GM12892 (cell line): ENCODE measurements at places on chromosomes 4 and X.
A peak's percentile ranks its signal among the peaks of the same experiment; 100 is the strongest.

DNA sequence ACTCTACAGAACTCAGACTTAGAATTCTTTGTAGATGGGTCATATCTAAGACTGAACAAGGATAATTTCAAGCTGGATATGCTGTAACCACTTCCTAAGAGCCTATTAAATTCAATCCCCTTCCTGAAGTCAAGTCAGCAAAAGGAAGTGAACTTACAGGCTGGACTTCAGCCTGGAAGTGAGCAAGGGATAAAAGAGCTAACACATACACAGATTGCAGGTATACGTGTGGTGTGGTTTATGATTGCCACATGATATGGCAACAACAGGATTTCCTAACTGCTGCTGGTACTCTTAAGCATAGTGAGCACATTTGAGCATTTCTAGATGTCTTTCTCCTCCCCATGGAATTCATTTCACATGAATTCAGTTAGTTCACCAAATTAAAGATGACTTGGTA, 38.2 kb upstream of the UXT start:
- DNase-seq: no peak

DNA sequence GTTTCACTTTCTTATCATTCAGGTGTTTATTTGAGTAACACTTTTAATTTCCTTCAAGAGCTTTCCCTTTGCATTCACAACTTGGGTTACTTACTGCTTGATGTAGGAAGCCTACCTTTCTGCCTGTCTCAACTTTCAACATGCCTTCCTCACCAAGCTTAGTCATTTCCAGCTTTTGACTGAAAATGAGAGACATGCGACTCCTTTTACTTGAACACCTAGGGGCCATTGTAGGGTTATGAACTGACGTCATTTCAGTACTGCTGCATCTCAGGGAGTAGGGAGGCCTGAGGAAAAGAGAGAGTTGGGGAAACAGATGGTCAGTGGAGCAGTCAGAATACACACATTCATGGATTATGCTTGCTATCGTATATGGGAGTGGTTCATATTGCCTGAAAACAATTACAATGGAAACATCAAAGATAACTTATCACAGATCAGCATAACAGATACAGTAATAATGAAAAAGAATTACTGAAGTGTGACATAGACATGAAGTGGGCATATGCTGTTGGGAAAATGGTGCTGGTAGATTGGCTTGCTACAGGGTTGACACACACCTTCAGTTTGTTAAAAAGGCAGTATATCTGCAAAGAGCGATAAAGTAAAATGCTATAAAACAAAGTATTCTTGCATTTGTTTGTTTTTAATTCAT, 25.7 kb downstream of the USP53 start:
- DNase-seq: peak; percentile 13

- no peak for DNase-seq
Measured at GRCh38 chrX:11470250-11470974, 177.2 kb downstream of the AMELX start.

DNA sequence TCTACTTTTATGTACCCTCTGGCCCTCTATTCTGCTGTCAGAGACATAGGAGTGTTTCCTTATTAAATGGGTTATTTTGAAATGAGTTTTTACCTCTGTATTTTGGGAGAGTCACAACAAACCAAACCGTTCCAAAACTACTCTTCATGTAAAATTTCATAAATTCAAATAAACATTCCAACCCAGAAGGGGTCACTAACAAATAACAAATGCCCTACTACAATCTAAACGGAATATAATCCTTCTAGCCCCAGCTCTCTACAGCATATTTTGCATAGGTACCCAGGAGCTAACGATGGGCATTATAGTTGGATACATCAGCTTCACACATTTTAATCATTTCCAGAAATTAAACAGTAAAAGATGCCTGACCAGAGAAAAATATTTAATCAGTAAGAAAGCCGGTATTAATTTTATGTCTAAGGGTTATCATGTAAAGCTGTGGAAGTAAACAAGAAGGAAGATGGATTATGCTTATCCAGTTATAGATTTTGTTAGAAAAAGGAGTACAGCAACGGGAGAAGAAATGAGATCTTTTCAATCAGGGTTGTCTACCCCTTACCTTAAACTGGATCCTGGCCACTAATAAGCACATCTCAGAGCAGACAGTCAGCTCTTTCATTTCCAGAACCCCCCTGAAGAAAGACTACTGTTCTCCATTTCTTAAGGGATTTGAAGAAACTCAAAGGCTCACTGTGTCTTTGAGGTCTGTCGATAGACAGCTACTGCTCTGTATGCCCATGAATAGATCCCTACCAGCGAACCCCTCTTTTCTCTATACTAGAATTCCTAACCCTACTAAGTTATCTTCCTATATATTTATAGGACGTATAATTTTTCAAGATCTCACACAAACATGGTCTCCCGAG, 1.2 kb downstream of the UGDH start:
- no peak for DNase-seq

DNA sequence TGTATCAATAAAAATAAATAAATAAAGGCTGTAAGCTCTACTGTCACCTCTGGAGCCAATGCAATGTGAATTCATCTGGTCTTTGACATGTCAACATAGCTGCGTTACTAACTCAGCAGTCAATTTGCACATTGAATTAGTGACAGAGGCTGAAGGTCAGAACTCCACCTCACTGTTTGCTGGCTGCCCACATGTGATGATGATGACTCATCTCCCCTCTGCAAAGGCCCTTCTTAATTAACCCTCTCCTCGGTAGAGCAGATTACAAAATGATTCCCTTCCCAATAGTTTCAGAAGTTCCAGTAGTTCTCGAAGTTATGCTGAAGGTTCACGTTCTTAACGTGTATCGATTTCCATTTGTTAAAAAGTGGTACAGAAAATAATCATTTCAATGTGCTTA, 1626.0 kb upstream of the TENM3 start:
- no peak for DNase-seq

GRCh38 chr4:122522944-122523343, 66.4 kb upstream of the IL2 start:
- no peak for DNase-seq

DNA sequence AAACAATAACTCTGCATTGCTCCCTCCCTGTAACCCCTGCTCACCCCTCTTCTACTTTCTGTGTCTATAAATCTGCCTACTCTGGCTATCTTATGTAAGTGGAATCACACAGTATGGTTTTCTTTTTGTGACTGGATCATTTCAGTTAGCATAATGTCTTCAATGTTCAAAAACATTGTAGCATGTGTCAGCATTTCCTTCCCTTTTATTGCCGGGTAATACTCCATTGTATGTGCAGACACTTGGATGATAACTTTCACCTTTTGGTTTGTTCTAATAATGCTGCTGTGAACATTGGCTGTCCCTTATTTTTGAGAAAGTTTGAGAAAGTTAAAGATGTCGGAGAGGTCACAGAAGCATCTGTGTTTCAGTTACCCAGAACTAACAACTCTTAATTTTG, 60.6 kb upstream of the TLR2 start:
- no peak for DNase-seq

DNA sequence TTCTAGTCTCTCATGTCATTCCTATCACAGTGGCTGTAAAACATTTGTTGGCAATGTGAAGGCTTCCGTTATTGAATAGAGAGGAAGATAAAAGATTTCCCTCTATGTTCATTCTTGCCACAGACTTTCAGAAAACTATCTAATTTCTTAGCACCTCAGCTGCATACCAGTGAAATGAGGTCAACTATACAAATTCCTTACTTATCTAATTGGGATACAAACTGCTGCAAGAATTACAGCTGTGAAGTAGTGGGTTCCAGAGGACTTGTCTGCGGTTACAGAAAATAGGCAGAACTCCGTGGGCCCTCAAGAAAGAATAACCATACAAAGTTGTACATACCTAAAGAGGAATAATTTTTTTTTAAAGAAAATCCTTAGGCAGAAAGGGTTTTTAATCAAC, 175.8 kb downstream of the PPP1R2C start:
- no peak for DNase-seq

DNA sequence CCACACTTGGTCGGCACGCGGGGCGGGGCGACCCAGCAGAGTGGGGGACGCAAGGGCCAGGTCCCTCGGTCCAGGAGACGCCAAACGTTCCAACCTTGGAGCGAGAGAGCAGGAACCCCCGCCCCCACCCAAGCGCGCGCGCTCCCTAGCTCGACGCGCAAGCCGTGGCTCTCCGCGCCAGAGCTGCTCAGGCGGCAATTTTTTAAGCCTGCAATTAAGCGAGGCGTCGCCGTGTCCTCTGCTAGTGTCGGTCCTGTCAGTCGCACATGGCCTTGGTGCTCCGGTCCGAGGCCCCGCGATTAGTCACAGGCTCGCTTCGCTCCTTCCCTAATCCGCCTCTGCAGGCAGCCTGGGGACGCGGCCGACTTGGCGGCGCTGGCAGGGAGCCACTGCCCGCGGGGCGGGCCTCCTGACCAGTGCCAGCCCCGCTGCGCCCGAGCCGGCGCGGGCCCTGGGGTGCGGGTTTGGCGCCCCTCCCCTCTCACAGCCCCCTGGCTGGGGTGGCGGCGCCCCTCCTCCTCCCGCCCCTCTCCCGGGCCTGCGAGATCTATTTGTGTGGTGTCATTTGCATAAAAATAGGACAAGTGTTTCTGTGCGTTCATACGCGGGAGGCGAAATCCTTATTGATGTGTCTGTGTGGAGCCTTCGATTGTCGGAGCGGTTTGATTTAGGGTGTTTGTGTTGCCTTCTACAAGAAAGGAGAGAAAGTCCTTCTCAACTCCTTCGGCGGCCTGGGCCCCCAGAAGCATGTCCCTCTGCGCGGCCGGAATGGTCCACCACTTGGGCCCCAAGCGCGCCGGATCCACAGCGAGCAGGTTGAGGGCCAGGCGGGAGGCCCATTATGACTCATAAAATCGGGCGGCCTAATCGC, 9.8 kb upstream of the BCOR start:
- no peak for DNase-seq

DNA sequence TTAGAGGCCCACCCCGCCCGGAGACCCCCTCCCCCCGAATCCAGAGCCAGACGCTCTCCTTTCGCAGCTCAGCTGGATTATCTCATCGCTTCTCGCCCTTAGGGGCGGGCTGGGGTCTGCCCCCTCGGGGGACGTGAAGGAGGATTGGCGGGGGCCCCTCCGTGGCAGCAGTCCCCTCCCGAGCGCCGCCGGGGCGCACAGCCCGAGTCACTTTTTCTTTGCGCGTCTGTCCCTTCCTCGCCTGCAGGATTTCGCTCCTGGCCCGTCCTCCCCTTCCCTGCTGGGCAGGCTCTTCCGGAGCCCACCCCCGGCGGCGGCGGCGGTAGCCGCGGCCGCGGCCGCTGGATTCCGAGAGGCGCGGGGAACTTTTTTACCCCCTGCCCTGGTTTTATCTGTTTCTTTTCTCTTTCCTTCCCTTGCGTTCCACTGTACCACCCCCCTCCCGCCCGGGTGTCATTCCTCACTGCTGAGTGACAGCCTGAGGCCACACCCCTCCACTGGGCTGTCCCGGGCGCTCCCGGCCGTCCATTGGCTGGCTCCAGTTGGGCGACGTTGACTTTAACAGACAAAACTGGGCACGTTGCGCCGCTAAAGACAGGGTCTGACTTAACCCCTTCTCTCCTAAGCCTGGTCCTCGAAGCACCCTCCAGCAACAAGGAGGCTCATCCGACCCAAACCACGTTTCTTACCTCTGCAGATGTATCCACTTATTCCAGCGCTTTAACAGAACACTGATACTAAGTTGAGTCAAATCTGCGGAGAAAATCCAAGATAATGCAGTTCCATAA, 492 bp upstream of the NKX3-2 start:
- DNase-seq: peak; percentile 44

DNA sequence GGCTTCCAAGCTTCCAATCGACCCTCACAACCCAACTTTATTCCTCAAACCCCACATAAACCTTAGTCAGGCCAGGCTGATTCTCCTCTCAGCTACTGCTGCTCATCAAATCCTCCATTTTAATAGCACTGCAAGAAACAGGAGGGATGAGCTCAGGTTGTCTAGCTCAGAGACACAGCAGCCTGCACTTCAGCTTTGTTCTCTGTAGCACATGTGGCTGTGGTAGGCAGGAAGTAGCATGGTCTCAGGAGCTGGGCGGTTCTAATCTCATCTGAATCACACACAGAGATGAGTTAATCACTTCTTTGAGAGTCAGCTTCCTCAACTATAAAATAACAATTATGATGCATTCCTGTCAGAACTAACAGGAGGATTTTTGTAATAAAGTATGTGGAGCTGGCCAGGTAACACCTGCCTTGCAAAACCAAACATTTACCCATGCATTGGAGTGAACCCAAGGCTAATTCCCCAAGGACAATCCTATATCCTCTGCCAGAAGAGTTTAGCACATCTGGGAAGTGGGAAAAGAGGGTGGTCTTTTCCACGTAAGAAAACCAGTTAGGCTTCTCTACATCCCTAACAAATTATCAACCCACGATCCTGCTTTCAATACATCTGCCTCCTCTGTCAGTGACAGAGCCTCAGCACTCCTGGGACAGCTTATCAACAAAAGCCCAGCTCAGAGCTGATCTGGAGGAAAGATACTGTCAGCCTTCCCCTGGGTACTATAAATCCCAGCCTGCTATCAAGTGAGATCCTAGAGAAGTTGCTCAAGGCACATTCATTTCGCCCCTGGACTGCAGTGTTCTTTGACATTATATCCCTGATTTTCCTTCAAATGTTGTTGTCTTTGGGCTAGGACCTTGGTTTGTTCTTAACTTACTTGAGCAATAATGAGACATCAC, 32.8 kb downstream of the ELOVL6 start:
- DNase-seq: no peak

GRCh38 chrX:2584251-2585157, 83.7 kb upstream of the DHRSX start:
- no peak for DNase-seq

DNA sequence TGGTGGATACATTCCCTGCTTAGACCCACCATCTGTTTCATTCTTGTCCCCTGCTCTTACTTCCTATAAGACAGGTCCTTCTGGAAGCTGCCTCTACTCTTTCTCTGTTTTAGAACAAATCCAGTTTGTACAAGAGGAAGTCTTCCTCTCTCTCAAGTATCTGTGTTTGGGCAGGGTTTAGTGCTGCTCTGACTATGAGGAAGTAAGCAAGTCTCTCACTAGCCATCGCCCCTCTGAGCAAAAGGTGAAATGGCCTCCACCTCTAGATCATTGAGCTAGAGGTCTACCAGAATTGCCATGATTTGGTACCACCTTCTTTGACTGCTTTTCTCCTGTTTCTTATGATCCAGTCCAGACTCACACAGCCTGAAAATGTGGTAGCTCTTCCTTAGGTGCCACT, 8.4 kb downstream of the BTK start:
- no peak for DNase-seq

DNA sequence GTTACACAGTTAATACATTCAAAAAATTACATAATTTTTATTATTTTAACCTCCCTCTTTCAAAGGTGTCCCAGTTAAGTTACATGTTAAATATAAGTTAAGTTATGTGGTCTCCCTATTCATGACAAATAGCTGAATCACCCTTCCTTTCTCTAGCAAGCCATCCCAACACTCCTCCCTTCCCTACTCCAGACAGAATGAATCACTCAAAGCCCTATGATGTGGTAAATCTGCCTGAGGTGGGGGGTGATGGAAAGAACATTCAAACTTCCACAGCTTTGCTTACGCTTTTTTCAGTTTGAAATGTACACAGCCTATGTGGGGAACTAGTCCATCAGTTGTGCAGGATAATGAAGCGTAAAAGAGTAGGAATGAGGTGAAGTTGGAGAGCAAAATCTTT, 90.2 kb downstream of the CXCL13 start:
- DNase-seq: no peak
